Stimulated activated CD8-positive, alpha-beta memory T cell treated with anti-CD3 and anti-CD28 coated beads, Interleukin-4, amount 100 ng/mL, for 1 hour (primary cell): ENCODE measurements at places on chromosomes 6 and 20.

DNA sequence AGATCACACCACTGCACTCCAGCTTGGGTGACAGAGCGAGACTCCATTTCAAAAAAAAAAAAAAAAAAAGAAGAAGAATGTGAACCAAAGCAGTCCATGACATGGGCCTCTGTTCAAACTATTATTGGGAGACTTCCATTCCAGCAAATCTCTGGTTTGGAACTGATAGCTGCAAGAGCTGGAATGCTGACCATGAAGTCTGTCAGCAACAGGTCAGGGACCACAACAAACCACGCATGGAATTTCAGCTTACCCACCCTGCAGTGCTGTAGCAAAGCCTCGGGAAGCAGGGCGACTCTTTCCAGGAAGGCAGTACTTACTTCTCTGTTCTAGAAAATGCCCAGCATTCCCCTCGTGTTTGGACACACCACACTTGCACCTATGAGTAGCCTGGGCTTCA lies 34.1 kb upstream of the TBC1D7 start:
- DNase-seq = no peak

- no peak for DNase-seq
These were observed 34.9 kb downstream of the BCL2L1 start for GRCh38 chr20:31687777-31688176.

DNA sequence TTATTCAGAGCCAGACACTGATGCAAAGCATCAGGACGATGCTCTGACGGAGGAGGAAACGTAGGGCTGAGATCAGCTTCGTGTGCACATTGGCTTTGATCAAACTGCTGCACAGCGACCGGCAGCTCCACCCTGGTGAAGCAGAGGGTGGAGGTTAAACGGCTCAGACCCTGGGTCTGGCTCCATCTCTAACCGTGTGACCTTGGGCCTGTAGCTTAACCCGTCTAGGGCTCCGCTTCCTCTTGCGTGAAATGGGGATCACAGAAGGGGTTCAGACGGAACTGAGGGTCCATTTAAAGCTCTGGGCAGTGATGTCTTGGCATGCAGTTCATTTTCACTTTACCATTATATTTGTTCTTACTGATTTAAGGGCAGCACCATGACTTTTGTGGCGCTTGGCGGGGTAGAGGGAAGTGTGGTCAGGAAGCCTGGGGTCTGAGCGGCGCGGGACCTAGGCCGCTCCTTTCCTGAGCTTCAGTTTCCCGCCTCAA lies 644 bp downstream of the RBL1 start:
- DNase-seq = peak; percentile 3

DNA sequence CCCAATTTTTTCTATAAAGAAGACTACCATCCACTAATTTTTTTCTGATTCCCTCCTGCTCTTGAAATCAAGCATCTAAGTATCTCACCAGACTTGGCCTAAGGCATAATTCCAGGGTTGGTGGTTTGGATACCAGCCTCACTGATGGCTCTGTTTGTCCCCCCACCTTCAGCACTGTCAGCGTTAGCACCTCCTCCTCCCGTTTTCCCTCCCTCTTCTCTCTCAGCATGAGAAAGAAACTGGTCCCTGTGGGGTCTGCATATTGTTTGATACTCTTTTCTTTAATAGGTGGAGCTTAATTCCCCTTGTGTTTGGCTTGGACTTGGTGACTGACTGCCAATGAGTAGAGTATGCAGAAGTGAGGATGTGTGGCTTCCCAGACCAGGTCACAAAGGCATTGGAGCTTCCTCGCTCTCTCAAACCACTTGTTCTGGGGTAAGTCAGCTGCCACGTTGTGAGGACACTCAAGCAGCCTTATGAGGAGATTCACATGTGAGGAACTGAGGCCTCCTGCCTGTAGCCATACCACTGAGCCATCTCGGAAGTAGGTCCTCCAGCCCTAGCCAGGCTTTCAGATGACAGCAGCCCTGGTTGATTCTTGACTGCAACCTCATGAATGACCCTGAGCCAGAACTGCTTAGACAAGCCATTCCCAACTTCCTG lies 65.2 kb downstream of the RIOK1 start:
- DNase-seq = no peak

- no peak for DNase-seq
These were observed 279.8 kb downstream of the EPHA7 start for GRCh38 chr6:93139408-93140081.
